ENCODE measurements at places on chromosomes 12 and 14.

- no peak for DNase-seq
Measured at GRCh38 chr12:47312808-47313426, 233.2 kb upstream of the AMIGO2 start.

DNA sequence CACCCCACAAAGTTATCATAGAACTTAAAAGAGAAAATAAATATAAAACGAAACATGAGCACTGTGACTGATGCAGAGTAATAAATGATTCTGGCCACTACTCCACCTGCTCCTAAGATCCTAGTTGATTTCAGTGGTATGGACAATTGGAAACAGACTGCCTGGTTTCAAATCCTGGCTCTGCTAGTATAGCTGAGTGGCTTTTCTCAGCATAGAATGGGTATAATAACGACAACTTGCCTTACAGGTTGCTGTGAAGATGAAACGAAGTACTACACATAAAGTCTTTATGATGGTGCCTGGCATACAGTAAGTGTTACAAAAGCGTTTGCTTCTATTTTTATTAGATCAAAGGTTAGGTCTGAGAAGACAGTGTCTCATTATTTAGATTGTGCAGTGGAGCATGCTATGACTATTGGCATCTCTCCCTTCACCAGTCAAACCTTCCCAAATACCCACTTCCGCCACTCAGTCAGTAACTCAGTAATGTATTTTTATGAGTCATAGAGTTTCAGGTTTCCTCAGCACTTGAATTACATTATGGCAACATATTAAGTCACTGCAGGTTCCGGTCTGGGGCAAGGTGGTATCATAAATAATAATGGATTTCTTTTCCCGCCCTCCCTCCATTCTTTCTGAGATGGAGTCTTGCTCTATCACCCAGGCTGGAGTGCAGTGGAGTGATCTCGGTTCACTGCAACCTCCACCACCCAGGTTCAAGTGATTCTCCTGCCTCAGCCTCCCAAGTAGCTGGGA, 29.7 kb upstream of the NR2C1 start:
- DNase-seq = no peak

GRCh38 chr12:63496654-63497053, 171.6 kb downstream of the DPY19L2 start:
- DNase-seq = no peak

DNA sequence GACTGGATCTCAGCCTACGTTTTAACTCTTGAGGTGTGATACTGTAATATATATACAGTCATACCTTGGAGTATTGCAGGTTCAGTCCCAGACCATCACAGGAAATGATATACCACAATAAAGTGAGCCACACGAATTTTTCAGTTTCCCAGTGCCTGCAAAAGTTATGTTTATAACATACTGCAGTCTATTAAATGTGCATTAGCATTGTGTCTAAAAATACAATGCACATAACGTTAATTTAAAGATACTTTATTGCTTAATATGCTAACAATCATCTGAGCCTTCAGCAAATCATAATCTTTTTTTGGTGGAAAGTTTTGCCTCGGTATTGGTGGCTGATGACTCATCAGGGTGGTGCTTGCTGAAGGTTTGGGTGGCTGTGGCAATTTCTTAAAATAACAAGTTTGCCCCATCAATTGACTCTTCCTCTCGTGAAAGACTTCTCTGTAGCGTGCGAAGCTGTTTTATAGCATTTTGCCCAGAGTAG, 18.9 kb downstream of the PYROXD1 start:
- DNase-seq = no peak

DNA sequence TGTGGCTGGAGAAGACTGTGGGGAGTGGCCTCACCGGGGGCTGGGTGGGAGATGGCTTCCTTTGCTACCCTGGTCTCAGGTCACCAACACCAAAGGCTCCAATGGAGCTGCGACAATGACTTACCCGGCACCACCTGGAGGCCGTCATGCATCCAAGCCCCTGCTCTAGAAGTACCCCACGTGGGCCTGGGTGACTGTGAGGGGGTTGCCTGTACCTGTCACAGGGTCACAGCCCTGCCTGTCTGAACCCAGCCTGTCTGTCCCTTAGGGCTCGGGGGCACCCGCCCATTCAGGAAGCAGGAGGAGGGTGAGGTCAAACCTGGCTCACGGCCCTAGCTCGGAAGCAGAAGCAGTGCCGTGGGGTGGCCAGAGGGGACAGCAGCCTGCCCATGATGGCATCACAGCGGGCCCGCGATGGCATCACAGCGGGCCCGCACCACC, 18.9 kb downstream of the ABCB9 start:
- DNase-seq = no peak

DNA sequence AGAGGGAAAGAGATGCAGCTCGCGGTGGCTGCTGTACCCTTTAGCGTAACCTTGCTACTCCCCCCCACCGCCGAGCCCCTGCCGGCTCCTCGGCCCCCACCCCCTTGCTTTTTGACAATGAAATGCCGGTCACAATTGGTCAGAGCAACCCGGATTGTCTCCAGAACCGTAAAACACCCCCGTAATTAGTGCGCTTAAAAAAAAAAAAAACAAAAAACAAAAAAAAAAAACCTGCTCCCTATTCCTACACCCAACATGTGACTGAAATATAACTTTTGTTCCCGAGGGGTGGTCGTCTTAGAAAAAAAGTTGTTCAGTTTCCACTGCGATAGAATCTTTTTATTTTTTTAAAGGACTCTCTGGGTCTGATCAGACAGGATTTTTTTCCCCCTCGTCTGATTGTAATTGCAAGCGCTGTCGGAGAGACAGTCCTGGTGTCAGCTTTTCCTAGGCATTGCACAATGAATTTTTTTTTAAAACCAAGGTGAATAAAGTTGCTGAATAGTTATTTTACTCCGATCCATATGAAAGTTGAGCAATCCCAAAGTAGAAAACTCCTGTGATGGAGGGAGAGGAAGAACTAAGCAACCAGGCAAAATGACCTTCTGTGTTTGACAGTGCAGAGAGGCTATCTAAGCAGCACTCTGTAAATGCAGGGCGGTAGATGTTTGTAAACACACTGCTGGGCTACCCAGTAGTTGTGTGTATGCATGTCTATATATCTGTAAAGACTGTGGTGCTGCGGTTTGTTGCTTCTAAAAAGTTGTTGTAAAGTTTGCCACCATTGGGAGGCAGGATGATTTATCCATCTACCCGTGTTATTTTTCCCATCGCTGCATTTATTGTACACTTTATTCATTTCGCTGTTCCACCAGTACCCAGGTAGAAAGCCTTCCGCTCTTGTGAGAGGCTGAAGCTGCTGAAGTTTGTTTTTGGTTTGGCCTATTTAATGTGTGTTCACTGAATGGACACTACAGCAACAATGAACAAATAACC, 1.1 kb downstream of the ETV6 start:
- DNase-seq = peak; percentile 51

- DNase-seq = no peak
Measured at GRCh38 chr12:52947738-52948423, 1.0 kb upstream of the KRT18 start.

- DNase-seq = no peak
Measured at GRCh38 chr12:41856228-41856627, 288.4 kb downstream of the GXYLT1 start.

DNA sequence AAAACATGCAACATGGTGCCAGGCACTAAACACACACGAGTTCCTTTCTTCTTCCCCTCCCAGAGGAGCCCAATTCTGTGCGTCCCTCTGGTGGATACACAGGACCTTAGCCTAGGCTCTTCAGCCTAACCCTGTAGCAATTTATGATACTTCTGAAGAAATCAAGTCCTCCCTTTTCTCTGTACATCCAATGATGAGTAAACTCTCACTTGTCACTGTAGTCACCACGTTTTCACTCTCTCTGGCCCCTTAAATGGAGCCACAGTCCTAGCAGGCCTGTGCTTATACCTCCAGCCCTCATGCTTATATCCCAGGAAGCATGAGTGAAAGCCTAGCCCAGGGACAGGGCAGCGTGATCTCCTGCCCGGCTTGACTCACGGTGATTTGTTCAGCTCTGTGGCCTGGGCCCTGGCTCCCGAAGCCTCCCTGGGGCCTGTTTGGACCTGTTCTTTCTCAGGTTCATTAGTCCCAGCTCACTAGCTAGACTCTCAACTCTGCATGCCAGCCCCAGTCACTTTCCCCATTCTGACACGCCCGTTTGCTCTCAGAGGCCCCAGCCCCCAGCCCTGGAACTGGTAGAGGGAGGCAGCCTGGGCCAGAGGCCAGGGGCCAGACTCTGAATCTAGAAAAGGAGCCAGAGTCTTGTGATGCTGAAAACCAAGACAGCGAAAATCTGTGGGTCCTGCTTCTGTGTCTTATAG, 24.1 kb upstream of the PLEKHG3 start:
- DNase-seq = no peak

- no peak for DNase-seq
Measured at GRCh38 chr12:129659961-129660622, 243.7 kb downstream of the TMEM132D start.

DNA sequence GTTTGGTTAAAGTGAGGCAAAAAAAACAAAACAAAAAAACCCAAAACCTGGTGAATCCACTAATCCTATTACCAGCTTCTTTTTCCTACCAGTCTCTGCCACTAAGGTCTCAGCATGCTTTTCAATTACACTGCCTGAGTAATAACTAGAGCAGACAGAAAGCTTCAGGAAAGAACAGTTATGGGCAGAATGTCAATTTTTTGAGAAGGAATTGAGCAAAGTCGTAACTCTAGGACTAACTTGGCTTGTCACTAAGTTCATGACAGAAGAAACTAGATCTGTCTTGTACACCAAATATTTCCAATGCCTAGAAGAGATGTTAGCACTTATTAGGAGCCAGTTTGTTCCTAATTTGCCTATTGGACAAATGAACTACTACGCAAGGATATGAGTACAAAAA, 148.8 kb upstream of the CNOT2 start:
- no peak for DNase-seq

GRCh38 chr14:50677527-50678063, 9.5 kb upstream of the SAV1 start:
- no peak for DNase-seq
